Activated CD4-positive, alpha-beta T cell treated with anti-CD3 and anti-CD28 coated beads for 1 hour (primary cell): ENCODE measurements at places on chromosomes 12 and 14.

- no peak for DNase-seq
Observed at GRCh38 chr14:66237741-66238140, 248.4 kb upstream of the CCDC196 start.

- no peak for DNase-seq
Observed at GRCh38 chr12:40727774-40728483, 35.7 kb downstream of the CNTN1 start.

GRCh38 chr12:46349253-46349652 lies 23.3 kb downstream of the SLC38A2 start:
- DNase-seq = no peak

DNA sequence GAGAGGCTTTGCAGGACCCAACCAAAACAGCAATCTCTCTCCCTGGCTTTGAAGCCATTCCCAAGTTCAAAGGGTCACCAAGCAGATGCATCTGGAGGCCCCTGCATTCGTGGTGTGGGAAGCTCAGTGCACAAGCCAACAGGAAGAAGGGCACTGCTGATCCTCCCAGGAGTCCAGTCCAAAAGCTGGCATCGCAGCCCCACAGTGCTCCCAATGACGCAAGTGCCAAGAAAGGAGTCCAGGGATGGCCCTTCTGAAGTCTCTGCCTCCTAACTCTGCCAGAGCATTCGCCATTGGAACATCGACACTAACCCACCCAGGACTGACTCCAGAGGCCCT lies 25.1 kb downstream of the PXN start:
- DNase-seq = no peak

GRCh38 chr14:101005447-101005846 lies 101.9 kb upstream of the RTL1 start:
- no peak for DNase-seq

DNA sequence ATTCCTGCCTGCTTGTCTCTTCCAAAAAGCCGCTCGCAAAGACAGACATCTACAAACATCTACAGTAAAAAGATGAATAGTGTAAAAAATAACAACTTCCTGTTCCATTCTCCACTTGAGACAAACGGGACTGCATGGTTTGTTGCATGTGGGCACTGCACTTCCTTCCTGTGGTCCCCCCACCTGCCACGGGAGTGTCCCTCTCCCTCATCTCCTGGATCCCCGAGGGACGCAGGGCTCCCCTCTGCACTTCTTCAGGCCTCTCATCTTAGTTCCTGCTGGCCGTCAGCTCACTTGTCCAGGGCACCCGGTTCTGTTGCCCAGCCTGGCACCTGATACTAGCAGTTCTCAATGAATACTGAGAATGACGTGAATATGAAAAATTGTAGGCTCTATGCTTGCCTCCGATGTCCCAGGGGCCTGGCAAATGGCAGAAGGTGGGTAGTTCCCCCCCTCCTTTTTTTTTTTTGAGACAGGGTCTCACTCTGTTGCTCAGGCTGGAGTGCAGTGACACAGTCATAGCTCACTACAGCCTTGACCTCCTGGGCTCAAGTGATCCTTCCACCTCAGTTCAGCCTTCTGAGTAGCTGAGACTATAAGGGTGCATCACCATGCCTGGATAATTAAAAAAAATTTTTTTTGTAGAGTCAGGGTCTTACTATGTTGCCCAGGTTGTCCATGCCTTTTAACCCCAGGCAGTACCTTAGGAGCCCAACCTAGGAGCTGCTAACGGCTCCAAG lies 3.5 kb upstream of the KLC1 start:
- DNase-seq = no peak

GRCh38 chr12:46635818-46636217 lies 190.0 kb downstream of the SLC38A4 start:
- DNase-seq = no peak

GRCh38 chr12:16920451-16920850 lies 314.5 kb upstream of the LMO3 start:
- DNase-seq = no peak

GRCh38 chr12:102376781-102377180 lies 103.6 kb downstream of the IGF1 start:
- DNase-seq = no peak

DNA sequence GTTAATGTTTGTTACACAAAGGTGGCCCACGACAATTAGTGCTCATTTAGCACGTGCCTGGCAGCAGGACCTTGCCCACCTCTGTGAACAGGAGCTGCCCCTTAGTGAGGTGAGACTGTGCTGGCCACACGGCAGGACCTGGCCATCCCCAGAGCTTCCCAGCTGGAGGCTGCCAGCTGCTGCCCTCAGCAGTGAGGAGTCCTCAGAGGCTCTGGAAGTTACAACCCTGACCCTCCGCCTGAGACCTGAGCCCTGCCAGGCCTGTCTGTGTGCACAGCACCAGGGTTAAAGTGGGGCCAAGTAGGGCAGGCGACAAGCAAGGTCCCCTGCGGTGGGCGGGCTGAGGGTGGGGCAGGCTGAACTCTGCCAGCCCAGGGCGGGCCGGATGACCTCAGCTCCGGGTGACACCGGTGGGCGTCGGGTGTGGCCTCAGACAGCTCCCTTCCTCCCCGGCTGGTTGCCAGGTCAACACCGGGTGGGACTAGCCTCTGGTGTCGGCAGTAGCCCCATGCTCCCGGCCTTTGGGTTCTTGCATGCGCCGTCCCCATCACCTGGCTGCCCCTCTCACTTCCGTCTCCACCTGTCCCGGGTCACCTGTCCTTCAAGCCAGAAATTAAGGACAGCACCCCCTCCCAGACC lies 9.2 kb upstream of the LBHD2 start:
- DNase-seq = no peak

DNA sequence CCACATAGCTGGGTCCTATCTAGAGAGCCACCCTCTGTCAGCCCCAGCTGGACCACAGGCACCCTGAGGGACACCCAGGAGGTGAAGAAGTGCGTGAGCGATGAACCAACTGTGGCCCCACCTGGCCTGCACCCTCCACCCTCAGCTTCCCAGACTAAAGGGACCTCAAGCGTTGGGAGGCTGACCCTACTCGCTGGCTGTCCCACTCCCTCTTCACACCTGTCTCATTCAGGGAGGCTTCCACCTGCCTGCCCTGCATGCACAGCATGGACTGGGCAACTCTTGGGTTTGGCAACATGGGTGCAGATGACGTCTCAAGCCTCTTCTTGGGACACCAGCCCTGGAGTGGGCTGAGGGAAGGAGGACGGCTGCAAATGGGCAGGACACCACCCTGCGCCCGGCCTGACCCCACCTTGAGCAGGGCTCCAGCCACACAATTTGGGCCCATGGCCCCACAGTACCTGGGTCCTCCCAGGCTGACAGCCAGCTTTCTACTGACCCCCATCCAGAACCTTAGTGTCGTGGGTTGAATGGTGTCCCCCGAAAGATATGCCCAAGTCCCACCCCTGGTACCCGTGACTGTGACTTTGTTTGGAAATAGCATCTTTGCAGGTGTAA lies 2.1 kb downstream of the TMEM179 start:
- DNase-seq = no peak

- DNase-seq = no peak
Observed at GRCh38 chr14:89415159-89415558, 1.9 kb downstream of the FOXN3 start.

GRCh38 chr14:93018366-93018765 lies 95.4 kb downstream of the CHGA start:
- no peak for DNase-seq

DNA sequence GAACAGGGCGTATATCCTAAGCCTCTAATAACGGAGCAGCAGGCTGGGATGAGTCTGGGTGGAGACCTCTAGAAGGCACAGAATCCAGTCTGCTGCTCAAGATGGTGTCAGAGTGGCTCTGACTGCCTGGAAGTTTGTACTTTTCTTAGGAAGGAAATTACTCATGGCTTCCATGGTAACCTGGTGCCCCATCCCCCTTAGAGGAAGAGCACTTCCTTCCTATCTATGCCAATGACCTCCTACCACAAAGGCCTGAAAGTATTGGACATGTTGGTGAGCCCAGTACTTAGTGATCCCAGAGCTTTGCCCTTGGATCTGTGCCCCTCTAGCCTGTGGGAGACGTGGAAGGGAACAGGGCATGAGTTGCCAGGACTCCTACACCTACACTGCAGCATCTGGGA lies 1.5 kb downstream of the BATF start:
- no peak for DNase-seq

GRCh38 chr14:101881426-101881825 lies 82.9 kb upstream of the DYNC1H1 start:
- DNase-seq = no peak

DNA sequence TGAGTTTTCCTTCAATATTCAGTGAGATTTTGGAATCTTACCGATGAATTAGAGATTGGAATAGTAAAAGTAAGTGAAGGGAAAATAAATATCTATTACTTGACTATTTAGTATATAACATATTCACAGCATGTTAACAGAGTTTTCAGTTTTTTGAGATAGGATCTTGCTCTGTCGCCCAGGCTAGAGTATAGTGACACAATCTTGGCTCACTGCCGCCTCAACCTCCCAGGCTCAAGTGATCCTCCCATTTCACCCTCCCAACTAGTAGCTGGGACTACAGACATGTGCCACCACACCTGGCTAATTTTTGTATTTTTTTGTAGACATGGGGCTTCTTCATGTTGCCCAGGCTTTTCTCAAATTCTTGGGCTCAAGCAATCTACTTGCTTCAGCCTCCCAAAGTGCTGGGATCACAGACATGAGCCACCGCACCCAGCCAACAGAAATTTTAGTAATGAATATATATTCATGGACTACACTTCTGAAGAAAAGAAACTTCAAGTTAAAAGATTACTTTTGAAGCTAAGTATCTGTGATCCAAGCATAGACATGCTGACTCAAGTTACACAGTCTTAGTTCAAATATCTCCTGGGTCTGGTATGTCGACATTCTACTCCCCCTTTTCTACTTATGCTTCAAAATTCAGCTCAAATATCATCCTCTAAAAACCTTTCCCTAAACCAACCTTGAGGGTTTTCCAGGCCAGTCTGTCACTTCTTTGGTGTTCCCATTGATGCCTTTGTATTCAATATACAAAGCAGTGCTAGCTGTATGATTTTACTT lies 13.8 kb downstream of the UBE2N start:
- no peak for DNase-seq

GRCh38 chr14:88016768-88017167 lies 11.8 kb downstream of the GPR65 start:
- no peak for DNase-seq

DNA sequence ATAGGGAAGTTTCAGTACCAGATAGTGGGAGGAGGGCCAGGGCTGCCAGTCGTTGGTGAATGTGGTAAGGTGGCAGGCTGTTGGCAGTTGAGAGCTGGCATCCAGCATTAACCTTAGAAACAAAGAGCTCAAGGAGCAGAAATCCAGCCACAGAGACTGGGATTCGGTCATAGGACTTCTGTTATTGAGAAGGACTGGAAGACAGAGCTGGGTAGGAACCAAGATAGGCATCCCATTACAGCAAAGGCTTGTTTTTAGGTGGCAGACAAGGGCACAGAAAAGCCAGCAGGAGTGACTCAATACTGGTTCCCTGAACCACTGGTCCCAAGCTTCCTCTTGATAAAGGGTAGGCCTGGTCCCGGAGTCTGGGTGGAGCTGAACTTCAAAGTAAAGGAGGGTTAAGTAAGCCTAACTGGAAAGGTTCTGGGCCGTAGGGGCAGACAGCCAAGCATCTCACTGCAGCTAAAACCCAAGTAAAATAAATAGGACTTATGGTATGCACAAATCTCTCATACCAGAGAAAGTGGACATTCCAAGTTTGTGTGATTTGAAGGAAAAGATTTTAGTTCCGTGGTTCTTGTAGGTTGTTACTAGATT lies 147.9 kb downstream of the ETV6 start:
- no peak for DNase-seq

DNA sequence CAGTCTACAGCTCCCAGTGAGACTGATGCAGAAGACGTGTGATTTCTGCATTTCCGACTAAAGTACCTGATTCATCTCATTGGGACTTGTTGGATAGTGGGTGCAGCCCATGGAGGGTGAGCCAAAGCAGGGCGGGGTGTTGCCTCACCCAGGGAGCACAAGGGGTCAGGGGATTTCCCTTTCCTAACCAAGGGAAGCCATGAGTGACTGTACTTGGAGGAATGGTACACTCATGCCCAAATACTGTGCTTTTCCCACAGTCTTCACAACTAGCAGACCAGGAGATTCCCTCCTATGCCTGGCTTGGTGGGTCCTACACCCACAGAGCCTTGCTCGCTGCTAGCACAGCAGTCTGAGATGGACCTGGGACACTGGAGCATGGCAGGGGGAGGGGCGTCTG lies 21.0 kb upstream of the ABCC9 start:
- DNase-seq = no peak

- DNase-seq = no peak
Observed at GRCh38 chr12:25713264-25713663, 160.2 kb upstream of the LMNTD1 start.

DNA sequence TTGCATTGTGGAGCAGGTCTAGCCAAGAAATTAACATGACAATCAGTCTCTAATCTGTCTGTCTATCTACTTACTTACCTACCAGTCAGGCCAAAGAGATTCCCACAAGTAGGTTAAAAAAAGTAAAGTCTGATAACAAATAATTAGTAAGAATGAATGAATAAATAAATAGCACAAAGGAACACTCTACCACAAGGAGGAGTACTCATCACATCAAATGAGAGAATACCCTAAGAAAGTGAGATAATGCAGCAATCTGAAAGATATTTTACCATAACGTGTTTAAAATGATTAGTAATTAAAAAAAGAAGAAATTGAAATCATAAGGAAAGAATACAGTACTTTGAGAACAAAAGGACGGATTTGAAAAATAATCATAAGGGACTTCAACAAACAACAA lies 187.2 kb downstream of the SYNE2 start:
- DNase-seq = no peak

DNA sequence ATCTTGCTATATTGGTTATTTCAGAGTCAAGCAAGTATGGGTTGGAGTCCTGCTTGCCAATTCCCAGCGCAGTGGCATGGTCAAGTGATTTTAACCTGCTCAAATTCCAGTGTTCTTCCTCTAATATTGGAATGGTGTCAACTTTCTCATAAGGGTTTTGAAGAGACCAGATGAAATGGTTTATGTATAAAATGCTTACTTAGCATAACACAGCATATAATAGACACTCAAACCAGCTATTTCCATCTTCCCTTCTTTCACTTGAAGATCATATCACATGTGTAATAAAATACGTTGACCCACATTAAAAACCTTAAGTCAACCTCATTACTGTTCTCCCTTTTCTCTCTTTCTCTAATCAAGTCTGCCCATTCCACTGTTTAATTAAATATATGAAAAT lies 144.0 kb downstream of the NAV3 start:
- DNase-seq = no peak
